Cerebellar cortex (tissue), 1 donor: ENCODE measurements at places on chromosomes 4 and X.

DNA sequence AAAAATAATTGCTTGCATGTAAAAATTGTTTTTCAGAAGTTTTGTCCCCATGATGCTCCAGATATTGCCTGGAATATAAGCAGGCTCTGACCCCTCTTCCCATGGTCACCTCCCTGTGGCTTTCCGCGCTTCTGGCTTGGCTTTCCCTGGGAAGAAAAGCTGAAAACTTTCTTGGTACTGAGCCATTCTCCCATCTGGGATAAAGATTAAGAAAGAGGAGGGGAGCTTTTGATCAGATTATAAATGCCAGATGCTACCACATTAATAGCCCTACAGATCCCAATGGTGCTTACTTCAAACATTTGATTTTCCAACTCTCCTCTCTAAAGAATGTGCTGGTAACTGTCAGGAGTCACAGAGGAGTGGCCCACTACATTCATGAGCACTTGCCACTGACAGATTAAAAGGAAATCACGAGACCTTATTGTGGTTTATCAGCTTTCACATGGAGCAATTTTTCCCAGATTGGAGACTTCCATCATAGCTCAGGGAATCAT is 54.4 kb upstream of the GAB1 start:
- DNase-seq: no peak

DNA sequence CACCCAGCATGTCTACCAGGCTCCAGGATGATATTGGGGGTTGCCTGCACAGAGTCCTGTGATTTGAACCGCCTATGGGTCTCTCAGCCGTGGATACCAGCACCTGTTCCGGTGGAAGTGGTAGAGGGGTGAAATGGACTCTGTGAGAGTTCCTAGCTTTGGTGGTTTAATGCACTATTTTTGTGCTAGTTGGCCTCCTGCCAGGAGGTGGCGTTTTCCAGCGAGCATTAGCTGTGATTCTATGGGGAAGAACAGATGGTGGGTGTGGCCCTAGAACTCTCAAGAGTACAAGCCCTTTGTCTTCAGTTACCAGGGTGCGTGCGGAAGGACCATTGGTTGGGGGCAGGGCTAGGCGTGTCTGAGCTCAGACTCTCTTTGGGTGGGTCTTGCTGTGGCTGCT is 316.9 kb upstream of the AMOT start:
- DNase-seq: no peak

DNA sequence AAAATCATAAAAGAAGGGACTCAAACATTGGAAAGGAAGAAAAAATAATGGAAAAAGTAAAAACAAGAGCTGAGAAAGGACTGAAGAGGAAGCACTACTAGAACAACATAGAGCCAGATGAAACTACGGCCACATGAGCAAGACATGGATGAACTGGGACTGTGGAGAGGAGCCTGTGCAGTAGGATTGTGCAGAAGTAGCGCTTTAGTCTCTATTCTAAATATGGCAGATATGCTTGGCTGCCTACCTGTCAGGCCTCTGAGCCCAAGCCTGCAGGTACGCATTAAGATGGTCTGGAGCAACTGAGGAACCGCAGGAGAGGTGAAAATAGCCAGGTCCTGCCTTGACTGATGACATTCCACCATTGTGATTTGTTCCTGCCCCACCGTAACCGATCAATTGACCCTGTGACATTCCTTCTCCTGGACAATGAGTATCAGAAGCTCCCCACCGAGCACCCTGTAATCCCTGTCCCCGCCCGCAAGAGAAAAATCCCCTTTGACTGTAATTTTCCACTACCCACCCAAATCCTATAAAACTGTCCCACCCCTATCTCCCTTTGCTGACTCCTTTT is 154.3 kb downstream of the CAMK2D start:
- DNase-seq: no peak

DNA sequence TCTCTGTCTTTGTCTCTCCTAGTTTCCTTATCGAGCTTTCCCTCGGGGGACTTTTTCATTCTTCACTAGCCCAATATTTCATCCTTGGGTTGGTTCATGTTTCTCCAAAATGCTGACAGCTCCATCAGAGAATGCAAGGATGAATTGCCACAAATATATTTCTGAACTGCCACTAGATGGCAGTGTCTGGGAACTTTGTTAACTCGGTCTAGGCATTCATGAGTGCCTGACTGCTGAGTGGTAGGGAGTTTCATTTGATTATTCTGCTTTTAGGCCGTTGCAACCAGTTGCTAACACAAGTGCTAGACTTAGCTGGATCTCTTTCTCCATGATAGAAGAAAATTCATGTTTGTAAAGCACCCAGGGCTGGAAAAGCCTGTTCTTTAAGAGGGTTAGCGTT is 73.5 kb upstream of the RAP2C start:
- peak; percentile 43 for DNase-seq
